ENCODE measurements at places on chromosomes 4 and X.

DNA sequence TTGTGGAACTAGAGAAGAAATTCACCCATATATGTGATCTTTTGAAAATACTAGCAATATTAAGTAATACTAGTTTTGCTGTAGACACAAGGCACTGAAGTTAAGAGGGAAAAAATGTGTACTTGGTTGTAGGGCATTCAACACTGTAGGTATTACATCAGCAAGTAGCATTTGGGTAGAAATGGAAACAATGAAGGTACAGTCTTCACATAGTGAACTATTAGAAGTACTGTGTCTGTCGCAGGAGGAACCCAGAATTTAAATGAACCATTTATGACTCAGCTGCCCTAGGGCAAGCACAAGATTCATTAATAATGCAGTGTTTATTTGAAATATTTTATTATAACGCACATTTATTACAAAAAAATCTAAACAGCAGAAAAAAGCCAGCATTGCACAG is 572.7 kb upstream of the TENM3 start:
- no peak for DNase-seq

GRCh38 chr4:179624768-179625181 is 2182.5 kb upstream of the AGA start:
- no peak for DNase-seq

- DNase-seq = peak; percentile 29
These were observed 10.5 kb downstream of the PTTG2 start for GRCh38 chr4:37970702-37971101.

GRCh38 chrX:133305348-133305747 is 87.2 kb upstream of the TFDP3 start:
- DNase-seq = no peak

DNA sequence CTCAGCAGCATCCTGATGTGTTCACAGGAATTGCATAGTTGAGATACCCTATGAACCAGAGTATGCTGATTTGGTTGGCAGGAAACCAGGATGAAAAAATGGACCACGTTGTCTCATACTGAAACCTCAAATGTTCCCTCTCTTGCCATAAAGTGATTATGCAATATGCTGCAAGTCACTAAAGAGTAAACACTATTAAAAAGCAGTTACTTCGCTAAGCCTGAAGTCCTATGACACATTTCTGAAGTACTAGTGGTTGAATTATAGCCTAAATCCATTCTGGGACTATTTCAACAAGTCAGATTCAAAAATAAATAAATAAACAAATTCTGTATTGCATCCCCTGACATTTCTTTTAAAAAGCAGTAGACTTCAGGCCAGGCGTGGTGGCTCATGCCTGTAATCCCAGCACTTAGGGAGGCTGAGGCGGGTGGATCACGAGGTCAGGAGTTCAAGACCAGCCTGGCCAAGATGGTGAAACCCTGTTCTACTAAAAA is 106.0 kb upstream of the NAP1L5 start:
- no peak for DNase-seq

DNA sequence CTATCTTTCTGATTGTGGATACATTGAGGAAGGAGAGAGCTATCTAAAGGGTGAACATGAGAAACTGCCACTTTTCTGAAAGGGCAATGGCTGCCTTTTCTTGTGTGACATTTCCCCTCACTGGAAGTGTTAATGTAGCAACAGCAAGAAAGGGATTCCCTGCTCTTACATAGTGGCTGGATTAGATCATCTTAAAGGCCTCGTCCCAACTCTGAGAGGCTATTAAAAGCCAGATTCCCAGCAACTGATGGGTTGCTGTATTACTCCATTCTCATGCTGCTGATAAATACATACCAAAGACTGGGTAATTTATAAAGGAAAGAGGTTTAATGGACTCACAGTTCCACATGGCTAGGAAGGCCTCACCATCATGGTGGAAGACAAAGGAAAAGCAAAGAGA is 33.7 kb upstream of the ADH7 start:
- no peak for DNase-seq

DNA sequence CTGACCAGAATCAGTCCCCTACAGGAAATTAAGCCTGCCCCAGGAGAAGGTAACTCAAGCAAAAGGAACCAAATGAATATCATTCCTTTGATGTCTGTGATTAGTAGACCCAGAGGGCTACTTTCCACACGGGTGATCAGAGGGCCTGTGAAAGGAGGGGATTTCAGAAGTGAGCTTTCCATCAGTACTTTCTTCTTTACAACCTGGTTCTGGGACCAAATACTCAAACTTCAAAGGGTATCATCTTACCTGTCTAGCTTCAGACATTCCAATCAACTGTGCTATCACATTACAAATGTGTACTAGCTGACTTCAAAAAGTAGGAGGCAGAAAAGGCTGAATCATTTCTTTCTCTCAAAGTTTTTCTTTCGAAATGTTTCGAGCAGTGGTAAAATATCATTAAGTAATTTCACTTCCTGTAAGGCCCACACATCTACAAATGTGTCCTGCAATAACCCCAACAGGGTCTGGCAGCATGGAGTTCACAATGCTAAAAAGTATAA is 23.9 kb downstream of the ACSL4 start:
- DNase-seq = no peak

GRCh38 chrX:17801431-17801830 is 59.7 kb downstream of the RAI2 start:
- no peak for DNase-seq

DNA sequence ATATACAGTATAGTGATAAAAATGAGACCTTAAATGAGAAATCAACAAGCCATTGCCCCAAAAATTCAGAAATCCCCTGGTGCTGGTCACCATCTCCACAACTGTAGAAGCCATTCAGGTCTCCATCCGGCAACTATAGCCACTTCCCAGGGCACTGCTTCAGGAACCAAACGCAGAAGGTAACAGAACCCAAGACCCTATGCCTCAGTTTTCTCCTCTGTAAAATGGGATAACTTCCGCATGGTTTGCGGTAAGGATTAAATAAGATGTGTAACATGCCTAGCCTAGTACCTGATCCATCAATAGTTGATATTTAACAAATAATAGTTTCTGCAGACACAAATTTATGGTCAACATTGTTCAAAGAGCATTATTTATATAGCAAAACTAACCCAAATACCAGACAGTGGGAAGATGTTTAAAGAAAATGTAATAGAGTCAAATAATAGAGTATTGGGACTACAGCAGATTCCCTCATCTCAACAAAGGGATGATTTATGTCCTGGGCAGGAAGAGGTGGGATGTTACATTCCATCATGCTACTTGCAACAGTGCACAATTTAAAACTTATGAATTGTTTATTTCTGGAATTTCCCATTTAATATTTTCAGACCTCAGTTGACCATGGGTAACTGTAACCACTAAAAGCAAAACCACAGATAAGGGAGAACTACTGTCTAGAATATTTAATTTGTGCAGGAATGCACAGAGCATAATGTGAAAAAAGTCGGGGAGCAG is 30.0 kb downstream of the IRF2 start:
- DNase-seq = no peak

DNA sequence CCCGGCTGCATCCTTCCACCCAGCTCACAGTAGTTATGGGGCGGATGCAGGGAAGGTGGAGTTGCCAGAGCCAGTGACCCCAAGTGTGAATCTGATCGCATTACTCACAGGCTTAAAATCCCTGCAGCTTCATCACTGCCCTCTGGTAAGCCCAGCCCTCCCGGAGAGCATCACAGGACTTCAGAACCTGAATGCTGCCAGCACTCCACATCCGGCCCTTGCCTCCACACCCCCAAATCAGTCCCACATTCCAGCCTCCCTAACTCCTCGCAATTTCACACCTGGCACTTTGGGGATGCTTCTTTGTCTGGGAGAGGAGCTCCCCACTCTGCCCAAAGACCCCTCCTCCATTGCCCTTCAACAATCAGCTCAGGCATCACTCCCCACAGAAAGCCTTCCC is 15.6 kb downstream of the RASL11B start:
- DNase-seq = no peak

- DNase-seq = no peak
These were observed 1.6 kb downstream of the ZAR1 start for GRCh38 chr4:48491514-48492176.

DNA sequence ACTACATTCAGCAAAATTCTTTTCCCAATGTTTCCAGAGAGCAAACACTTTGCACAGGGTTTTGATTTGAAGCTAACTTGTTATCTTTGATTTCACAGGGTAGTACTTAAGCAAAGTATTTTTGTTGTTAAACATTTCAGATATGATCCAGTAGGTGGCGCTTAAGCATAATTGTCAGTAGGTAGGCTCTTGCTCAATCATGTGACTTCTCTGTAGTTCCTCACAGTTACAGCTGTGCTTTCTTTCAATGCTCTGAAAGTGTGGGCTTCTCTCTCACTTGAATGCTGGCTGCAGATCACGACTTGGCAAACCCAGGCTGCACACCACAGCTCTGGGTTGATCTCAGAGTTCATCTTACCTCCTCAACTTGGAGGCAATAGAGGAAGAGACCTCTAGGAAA is 1016.5 kb downstream of the SH3BGRL start:
- no peak for DNase-seq

DNA sequence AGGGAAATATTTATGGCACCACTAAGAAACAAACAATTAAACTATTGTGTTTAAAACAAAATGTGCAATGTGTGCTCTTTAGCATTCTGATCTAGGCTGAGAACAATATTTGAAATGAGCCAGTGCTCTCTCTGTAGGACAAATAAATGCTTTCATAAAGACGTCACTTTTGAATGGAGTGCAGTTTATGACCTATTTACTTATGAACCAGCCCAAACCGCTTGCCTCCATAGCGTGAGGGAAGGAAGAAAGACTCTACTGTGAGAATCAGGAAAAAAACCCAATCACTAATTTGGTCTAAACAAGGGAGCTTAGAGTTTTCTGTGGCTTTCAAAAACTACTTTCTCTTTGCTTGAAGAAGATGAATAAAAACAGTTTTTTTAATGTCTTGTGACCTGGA is 39.4 kb downstream of the SAT1 start:
- no peak for DNase-seq

GRCh38 chrX:17859609-17860178 is 1.4 kb downstream of the RAI2 start:
- no peak for DNase-seq

DNA sequence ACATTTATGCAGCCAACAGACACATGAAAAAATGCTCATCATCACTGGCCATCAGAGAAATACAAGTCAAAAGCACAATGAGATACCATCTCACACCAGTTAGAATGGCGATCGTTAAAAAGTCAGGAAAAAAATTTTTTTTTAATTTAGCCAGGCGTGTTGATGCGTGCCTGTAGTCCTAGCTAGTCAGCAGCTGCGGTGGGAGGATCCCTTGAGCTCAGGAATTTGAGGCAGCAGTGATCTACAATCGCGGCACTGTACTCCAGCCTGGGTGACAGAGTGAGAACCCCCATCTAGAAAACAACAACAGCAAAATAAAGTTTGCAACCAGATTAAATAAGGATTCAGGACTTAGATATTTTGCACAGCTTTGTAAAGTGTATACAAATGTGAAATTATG is 65.7 kb upstream of the ALG13 start:
- no peak for DNase-seq

GRCh38 chr4:133596459-133596858 is 447.4 kb downstream of the PCDH10 start:
- DNase-seq = no peak

GRCh38 chr4:37922328-37922727 is 31.4 kb downstream of the TBC1D1 start:
- DNase-seq = no peak

GRCh38 chrX:120372667-120373370 is 10.9 kb downstream of the ATP1B4 start:
- DNase-seq = no peak

- no peak for DNase-seq
These were observed 69.5 kb downstream of the TRIM2 start for GRCh38 chr4:153273751-153274150.

DNA sequence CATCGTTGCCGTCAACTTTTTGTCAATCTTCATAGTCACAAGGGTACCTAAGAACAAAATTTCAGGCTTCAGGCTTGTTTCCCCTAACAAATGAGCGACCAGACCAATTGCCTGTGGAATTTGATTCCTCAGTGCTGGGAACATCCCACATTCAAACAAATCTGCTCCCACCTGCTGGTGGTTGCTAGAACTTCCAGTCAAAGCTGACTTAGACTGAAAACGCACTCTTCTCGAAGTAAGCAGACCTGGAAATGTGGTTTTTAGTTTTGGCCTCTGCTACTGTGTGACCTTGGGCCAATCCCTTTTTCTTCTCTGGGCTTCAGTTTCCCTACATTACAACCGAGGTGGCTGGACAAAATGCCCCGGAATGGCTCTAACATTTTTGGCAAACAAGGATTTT is 1.8 kb upstream of the GABRQ start:
- no peak for DNase-seq

Data from activated CD4-positive, alpha-beta T cell treated with anti-CD3 and anti-CD28 coated beads for 1 hour (primary cell).